HS-5 (cell line): ENCODE measurements at places on chromosomes 2 and 18.
A peak's percentile ranks its signal among the peaks of the same experiment; 100 is the strongest.

DNA sequence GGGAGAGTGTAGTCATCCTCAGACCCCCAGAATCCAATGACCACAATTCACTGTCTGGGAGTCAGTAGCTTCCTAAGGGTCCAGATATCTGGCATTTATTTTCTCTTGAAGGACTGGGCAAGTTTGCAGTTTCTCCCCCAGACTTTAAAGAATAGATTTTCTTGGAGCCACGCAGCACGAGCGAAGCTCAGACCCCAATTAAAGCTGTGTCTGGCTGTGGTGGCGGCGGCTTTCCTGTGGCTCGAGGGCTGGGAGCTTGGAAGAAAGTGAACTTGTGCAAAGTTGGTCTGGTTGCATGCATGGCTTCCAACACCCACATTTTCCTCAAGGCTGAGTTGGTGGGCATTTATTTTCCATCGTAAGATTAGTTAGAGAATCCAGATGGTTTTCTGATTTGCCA is 105.0 kb downstream of the ACKR3 start:
- DNase-seq: no peak

GRCh38 chr18:703213-703967 is 9.0 kb downstream of the ENOSF1 start:
- DNase-seq: peak; percentile 50

GRCh38 chr2:240377366-240377765 is 58.1 kb upstream of the GPC1 start:
- no peak for DNase-seq

GRCh38 chr2:181546086-181546485 is 88.9 kb downstream of the ITGA4 start:
- no peak for DNase-seq

GRCh38 chr2:10514743-10515142 is 66.6 kb upstream of the ODC1 start:
- peak; percentile 96 for DNase-seq

- DNase-seq: no peak
Observed at GRCh38 chr18:74128159-74128558, 19.5 kb downstream of the FBXO15 start.

DNA sequence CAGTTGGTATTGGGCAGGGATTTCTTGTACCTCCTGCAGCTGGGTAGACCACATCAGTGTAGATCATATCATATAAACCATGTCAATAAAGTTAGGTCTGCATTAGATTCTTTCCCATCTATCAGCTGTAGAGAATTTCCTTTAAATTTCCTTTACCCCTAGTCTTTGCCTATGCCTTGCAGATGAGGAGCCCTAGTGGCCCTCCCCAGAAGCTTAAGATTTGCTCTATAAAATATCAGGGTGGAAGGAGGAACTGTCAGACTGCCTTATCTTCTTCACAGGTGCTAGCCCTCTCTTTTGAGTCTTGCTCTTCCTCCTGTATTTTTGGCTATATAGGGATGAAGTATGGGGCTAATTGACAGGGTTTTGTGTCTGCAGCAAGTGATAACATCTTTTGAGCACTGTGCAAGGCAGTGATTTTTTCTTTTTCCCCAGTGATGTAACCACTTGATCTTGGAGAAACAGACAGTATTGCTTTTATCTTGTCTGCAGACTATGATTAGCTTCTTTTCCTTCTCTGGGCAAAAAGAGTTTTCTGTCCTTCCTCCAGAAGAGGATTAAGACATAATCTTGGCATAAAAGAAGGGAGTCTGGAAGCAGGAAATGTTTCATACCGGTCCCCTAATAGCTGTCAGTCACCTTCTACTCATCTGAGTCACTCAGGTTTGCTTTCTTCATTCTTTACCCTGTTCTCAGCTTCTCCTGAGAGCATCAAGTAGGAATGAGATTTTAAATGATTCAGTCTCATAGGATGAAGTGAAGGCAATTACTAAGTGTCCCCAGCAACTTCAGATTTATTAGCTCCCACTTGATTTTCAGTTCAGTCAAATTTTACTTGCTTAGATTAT is 286.4 kb downstream of the CDH19 start:
- no peak for DNase-seq

DNA sequence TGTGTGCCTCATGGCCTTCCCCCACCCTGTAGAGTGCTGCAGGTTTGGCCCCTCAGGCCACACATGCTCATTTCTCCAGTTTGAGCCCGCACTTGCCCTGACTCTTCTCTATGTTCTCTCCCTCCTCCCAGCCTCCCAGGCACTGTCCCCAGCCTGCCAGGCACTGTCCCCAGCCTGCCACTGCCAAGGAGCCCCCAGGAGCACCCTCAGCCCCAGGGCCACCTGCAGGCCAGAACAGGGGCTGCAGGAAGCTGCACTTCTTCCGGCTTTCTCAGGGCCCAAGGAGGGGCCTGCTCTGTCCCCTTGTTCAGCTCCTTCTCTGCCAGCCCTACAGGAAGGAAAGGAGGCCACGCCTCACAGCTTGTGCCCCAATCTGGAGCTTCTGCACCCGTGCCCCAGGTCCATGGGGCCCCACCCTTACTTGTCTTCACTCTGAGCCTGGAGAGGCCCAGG is 31.6 kb downstream of the CYP26B1 start:
- DNase-seq: no peak

DNA sequence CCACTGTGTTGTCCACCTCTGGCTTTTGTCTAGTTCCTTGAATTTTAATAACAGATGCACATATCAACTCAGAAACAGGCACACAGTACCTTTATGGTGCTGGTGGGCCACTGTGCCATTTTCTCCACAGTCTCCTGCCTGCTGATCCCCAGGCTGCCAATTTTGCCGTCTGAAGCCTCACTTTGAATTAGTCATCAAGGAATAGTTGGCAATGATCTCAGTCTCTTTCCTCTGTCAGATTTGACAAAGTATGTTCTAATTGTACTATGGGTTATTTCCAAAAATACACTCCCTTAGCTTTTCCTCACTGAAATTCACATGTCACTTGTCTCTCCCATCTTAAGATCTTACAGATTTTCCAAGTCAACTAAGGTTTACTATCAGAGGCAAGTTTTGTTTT is 140.7 kb downstream of the ZNF516 start:
- no peak for DNase-seq

DNA sequence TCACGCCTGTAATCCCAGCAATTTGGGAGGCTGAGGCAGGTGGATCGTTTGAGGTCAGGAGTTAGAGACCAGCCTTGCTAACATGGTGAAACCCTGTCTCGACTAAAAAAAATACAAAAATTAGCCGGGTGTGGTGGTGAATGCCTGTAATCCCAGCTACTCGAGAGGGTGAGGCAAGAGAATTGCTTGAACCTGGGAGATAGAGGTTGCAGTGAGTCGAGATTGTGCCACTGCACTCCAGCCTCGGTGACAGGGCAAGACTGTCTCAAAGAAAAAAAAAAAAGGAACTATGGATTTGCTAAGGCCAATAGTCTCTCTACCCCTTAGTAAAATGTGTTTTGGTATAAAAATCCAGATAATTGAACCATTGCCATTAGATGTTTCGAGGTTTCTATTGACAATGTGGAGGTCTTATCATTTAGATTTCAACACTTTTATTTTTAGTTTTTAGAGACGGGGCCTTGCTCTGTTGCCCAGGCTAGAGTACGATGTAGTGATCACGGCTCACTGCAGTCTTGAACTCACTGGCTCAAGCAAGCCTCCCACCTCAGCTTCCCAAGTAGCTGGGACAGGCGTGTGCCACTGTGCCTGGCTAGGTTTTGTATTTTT is 1.1 kb upstream of the TXNDC2 start:
- DNase-seq: no peak

DNA sequence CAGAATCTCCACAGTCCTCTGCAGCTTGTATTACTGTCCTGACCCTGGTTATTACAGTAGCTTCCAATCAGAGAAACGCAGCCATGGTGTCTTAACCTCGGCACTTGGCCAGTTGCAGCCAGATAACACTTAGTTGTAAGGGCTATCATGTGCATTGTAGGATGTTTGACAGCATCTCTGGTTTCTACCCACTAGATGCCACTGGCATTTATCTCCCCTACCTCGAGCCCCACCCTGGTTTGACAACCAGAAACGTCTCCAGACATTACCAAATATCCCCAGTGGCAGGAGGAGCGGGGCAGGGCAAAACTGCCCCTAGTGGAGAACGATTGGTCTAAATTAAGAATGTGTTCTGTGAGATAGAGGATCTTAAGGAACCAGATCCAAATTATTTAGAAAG is 13.1 kb downstream of the DSG2 start:
- DNase-seq: no peak

GRCh38 chr2:191917430-191917881 is 70.6 kb upstream of the CAVIN2 start:
- no peak for DNase-seq

- no peak for DNase-seq
Observed at GRCh38 chr2:119694845-119695521, 16.0 kb downstream of the TMEM177 start.

DNA sequence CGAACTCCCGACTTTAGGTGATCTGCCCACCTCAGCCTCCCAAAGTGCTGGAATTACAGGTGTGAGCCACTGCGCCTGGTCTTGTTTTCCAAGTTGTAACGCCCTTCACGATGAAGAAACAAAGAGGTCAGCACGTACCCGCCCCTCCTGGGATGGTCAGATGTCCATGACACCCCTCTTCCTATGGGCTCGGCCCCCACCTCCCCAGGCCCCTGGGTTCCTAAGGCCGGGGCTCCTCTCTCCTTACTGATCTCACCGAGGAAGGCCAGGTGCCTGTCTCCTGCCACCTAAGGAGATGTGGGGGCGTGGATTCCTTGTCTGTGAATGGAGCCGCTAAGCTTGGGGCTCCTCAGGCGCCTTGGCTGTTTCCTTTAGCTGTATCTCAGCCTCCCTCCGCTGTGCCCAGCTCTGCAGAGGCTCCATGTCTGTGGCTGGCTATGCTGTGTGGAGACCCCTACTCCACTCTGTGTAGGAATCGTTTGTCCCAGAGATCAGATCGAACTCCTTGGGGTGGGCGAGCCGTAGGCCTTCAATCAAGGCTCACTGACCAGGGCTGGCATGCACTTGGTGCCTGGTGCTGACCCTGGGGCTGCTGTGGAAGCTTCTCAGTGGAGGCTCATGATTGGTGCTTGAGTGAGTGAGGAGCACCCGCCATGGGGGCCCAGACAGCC is 8.8 kb downstream of the COLEC11 start:
- DNase-seq: no peak

GRCh38 chr2:123245156-123245555 is 779.9 kb upstream of the CNTNAP5 start:
- no peak for DNase-seq

- DNase-seq: no peak
Observed at GRCh38 chr2:180655393-180655792, 325.0 kb upstream of the UBE2E3 start.

DNA sequence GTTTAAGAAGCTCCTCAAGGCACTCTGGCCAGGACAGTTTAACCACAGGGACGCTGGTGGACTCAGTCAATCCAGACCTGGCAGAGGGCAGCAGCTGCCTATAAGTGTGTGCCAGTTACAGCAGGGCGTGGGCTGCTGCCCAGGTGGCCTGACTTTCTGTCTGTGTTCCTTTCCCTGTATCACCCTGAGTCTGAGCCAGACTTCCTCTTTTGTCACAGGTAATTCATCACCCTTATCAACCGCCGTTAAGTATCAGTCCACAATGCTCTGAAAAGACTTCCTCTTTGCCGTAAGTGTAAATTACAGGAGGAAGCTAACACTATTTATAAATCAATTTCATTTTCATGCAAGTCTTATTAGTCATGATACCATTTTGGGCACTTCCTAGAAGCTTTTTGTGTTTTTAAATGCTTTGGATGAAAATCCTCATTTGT is 7.0 kb downstream of the LPIN1 start:
- DNase-seq: no peak

DNA sequence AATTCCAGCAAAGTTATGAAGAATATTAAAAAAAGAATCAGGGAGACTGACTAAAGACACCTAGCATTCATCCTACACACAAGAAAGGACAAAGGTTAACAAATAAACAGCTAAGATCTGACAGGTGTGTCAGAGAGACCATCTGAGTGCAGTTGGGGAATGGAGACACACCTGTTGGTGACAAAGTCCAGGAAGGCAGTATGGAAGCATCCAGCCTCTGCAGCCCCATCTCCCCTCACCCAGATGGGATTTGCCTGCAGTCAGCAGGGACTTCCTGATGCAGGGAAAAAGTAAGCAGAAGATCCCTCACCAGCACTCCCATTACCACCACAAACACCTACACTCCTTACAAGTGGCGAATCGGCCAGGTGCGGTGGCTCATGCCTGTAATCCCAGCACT is 37.9 kb downstream of the USP34 start:
- no peak for DNase-seq

- no peak for DNase-seq
Observed at GRCh38 chr2:218558986-218559385, 9.2 kb downstream of the USP37 start.

GRCh38 chr2:138294451-138294850 is 207.1 kb upstream of the SPOPL start:
- no peak for DNase-seq

- no peak for DNase-seq
Observed at GRCh38 chr2:69241093-69241492, 145.9 kb downstream of the GFPT1 start.

DNA sequence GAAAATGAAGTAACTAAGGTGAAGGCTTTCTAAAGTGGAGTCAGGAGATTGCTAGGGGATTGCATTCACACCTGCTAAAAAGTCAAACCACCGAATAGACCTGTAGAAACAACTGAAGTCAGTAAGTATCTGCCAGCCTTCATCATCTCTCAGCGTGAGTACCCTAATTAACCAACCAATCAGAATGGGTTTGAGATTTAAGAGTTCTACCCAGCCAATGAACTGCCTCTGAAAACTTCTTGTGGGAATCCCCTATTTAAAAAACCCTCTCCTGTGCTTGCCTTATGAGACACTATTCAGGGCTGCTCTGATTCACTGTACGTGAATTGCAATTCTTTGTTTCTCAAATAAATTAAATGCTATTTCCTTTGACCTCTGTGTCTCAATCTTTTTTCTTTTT is 3.4 kb upstream of the FAM161A start:
- DNase-seq: no peak

GRCh38 chr2:113895819-113896563 is 6.1 kb downstream of the ACTR3 start:
- DNase-seq: no peak

DNA sequence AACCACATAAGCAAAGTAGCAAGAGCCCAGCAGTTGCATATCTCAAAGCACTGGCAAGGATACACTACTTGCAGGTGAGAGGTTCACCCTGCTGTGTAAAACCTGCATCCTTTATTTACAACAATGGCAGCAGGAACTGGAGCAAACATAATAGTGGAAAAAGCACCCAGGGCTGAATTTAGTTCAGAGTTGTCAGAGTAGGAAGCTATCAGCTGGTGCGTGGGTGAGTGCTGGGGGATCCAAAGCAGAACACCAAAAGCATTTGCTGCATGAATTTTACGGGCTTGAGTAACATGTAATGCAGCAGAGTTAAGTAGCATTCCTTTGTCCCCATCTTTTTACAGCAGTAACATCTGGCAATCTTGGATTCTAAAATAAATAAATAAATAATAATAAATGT is 73.5 kb upstream of the SRD5A2 start:
- DNase-seq: no peak
